ENCODE measurements at places on chromosomes 5 and 9.

- H3K27me3 ChIP-seq, result peaks cover 2% of the 10 kb centered on the region
- H3K4me3 ChIP-seq, result no peak overlapping the region
- no peaks in the 10 kb centered on the region for H3K36me3 ChIP-seq
- no peak overlapping the region for H3K27ac ChIP-seq
Measured at GRCh38 chr9:108787690-108788048, 68.1 kb downstream of the ACTL7B start.

DNA sequence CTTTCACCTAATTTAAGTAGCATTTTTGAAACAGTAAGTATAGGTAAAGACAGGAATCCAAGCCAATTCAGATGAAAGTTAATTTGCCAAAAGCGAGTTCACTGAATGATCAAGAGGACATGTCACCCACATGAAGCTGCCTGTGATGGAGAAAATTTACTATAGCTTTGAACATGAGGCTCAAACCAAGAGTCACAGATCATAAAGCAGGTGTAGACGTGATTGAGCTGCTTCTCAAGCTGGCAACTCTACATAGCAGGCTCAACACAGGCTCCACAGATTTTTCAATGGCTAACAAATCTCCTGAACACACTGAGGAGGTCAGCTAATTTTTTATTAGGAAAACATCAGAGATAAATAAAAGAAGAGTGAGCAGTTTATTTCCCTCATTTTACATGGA, 173.7 kb downstream of the FAM114A2 start:
- H3K27ac ChIP-seq, result no peak overlapping the region
- H3K36me3 ChIP-seq, result no peaks in the 10 kb centered on the region
- H3K27me3 ChIP-seq, result peaks cover 2% of the 10 kb centered on the region
- H3K4me3 ChIP-seq, result no peak overlapping the region

- H3K27ac ChIP-seq, result no peak overlapping the region
- no peak overlapping the region for H3K4me3 ChIP-seq
- no peaks in the 10 kb centered on the region for H3K4me1 ChIP-seq
- no peaks in the 10 kb centered on the region for H3K36me3 ChIP-seq
- DNase-seq, result no peak
Measured at GRCh38 chr5:110401881-110402280, 324.6 kb downstream of the TMEM232 start.

- no peak for DNase-seq
- H3K4me1 ChIP-seq, result peaks cover 13% of the 10 kb centered on the region
Measured at GRCh38 chr9:37997636-37998374, 71.2 kb downstream of the SHB start.

- no peak overlapping the region for H3K27ac ChIP-seq
- H3K27me3 ChIP-seq, result no peaks in the 10 kb centered on the region
- H3K4me1 ChIP-seq, result peaks cover 62% of the 10 kb centered on the region
Measured at GRCh38 chr5:62258654-62259053, 47.4 kb upstream of the KIF2A start.
